ENCODE measurements at places on chromosomes 11 and 22.

DNA sequence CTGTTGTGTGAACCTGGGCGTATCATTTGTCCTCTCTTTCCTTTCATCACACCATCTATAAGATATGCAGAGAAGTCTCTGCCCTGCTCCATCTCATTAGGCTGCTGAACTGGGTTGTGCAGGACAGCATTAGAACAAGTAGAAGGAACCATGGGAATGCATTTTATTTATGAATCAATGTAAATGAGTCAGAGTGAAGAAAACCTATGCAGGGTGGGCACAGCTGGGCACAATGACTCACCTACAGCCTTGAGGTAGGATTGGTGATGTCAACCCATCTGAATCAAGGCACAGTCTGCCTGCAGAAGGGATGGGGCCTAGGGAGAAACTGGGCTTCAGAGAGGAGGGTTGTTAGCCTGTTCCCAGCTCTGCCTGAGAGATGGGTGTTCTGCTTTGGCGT is 123.4 kb downstream of the CSNK2A3 start:
- DNase-seq, result no peak

GRCh38 chr11:2943711-2944118 is 14.5 kb upstream of the PHLDA2 start:
- DNase-seq, result peak; percentile 60

GRCh38 chr11:130522284-130522961 is 74.0 kb downstream of the ADAMTS15 start:
- DNase-seq, result no peak

GRCh38 chr22:37726241-37726887 is 29.5 kb downstream of the TRIOBP start:
- DNase-seq, result peak; percentile 71

- DNase-seq, result no peak
These were observed 1454.7 kb downstream of the FAM181B start for GRCh38 chr11:81278991-81279390.

DNA sequence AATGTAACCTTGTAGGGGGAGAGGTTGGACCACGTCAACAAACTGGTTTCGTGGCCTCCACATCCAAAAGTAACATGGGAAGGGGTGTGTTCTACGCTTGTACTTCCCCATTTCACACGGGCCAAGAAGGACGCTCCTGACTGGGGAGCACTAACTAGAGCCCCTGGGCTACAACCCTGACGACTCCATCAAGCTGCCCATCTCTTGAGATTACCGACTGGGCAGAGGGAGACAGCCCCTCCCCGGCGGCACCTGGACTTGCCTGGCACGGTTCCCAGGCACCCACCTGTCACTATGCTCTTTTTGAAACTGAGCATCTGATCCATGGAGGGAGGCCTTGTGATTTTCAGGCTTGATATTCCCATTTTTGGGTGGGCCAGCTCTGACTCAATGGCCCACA is 68.5 kb downstream of the SHANK2 start:
- DNase-seq, result no peak

DNA sequence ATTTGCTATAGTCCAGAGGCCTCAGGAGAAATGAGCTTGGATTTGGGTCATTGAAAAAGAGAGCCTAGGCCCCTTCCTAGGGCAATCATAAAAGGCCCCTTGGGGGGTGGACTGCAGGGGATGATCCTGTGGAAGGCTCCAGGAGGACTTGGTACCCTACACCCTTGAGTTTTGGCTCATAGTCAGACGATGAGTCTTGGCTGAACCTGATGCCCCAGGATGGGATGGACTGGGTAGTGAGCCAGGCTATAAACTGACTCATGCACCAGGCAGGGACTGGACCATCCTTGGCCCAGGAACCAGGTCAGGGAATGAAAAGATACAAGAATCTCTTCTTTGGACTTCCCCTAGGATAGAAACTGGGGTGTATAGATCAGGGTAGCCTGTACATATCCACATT is 54.2 kb downstream of the NAV2 start:
- DNase-seq, result no peak

DNA sequence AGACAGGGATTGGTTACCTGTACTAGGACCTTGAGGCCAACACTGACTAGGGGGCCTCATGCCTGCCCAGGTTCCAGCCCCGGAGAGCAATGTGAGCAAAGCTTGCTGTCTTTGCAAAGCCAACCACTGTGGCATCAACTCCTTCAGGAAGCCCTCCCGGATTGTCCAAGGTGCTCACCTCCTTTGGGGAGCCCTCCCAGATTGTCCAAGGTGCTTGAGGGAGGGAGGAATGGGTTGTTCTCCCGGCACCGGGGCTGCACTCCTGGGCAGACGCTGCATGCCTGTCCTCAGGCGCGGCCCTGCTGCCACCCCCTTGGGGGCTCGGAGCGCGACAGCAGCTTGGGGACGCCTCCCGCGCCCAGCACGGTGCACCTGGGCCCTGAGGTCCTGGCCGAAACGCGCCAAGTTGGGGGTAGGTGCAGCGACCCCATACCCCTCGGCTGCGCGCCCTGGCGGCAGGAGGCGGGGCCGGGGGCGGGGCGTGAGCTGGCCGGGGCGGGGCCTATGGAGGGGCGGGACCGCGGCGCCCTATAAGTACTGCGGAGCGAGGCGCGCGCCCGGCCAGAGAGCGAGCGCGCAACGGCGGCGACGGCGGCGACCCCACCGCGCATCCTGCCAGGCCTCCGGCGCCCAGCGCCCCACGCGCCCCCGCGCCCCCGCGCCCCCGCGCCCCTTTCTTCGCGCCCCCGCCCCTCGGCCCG is at the start of gene CD81:
TSS of gene CD81 (plus strand) at position 560 of the 701 bp plus-strand sequence. CDS start 240 bp downstream, outside the sequence.
- peak; percentile 85 for DNase-seq

- no peak for DNase-seq
These were observed 53.1 kb upstream of the WNT11 start for GRCh38 chr11:76259299-76259908.

DNA sequence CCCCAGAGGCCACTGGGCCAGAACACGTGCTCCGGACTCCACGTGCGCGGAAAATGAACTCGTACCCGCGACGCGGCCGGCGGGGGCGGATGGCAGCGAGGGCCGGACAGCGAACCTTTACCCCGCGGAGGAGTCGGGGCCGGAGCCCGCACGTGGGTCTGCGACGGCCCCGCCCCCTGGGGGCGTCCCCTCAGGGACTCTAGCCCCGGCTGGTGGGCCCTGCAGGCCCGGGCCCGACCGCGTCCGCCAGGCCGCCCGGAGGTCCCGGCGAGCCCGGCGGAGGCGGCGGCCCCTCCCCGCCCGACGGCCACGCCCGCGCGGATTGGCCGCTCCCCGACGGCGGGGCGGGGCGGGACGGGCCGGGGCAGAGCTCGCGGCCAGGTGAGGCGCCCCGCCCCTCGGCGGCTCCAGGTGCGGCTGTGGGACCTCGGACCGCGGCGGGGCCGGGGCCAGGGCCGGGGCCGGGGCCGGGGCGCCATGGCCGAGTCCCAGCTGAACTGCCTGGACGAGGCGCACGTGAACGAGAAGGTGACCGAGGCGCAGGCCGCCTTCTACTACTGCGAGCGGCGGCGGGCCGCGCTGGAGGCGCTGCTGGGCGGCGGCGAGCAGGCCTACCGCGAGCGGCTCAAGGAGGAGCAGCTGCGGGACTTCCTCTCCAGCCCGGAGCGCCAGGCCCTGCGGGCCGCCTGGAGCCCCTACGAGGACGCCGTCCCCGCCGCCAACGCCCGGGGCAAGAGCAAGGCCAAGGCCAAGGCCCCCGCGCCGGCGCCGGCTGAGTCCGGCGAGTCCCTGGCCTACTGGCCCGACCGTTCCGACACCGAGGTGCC is at the start of gene FAM83F:
TSS of gene FAM83F (plus strand) at position 389 of the 827 bp plus-strand sequence. CDS start at position 478, 89 bp downstream.
- DNase-seq, result peak; percentile 66

DNA sequence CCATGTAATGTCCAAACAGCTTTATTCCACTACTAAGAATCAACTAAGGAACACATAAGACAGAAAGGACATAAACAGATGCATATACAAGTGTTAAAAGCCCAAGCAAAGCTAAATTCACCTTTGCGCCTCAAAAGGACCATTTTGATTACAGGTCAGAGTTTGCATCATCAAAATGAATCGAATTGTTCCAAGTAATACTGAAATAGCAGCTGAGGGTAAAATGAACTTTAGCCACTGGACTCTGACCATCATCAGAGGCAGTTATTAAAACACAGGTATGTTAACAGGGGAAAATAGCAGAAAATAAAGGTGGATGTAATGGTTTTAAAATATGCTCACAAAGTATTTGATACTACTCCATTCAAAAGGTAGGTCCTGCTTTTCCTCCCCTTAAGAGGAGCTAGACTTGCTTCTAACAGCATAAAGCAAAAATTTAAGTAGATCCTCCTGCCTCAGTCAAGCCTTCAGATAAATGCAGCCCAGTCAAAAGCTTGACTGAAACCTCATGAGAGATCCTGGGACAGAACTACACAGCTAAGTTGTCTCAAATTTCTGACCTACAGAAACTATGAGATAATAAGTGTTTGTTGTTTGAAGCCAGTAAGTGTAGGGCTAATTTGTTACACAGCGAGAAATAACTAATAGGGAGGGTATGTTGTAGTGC is 35.4 kb downstream of the RBFOX2 start:
- DNase-seq, result no peak

DNA sequence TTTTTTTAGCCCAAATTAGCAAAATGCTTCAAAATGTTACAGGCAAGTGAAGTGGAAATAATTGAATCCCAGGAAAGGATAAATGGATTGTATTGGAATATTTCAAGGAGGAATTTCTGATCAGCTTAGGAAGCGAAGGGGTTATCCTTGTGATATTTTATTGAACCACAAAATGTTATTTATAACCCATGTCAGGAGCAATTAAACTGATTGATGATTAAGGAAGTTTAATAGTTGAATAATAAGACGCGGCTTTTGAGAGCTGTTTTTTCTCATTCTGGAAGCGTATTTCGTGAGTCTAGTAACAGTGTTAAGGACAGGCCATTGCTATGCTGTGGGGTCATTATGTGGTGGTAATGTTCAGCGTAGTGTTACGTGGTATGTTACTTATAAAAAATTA is 192.3 kb downstream of the TBC1D22A start:
- DNase-seq, result no peak

DNA sequence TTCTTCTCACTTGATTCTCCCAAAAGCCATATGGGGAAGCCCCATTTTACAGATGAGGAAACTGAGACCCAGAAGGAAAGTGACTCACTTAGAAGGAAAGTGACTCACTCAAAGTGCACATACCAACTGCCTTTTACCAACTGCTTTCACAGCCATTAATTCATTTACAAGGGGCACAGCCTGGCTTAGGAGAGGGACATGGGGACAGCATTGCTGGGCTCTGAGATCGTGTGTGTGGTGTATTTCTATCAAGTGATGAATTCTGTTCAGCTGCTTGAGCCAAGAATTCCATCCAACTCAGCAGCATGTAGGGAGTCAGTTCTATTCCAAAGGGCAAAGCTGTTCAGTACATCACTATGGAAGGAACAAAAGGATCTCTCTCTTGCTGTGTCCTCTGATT is 23.5 kb upstream of the PAK1 start:
- DNase-seq, result no peak

GRCh38 chr22:48954781-48955311 is 872.8 kb downstream of the BRD1 start:
- DNase-seq, result no peak

DNA sequence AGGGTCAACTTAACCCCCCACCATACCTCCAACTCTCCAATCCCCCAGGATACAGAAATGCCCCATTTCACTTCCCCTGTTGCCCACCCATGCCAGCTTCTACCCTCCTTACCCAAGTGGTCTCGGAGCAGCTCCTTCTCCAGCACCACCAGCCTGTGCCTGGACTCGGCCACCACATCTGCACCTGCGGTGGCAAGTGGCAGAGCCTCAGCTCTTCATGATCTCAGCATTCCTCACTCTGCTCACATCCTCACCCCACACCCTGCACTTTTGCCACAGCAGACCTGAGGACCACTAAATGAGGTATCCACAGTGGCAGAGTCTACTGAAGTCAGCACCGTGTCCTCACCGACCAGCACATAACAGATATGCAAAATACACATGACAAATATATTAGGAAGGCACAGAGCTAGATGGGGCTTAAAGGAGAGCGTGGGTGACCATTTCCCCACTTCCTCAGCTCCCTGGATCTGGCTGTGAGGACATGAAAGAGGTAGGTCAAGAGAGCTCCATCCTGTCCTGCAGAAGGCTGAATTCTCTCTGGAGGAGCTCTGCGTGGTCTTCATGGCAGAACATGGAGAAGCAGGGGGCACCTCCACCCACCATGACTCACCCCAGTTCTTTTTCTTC is 9.7 kb downstream of the NHERF4 start:
- DNase-seq, result peak; percentile 28

GRCh38 chr22:47423861-47424820 is 661.7 kb downstream of the TBC1D22A start:
- DNase-seq, result no peak

GRCh38 chr11:118975771-118976709 is 4.5 kb downstream of the FOXR1 start:
- no peak for DNase-seq

DNA sequence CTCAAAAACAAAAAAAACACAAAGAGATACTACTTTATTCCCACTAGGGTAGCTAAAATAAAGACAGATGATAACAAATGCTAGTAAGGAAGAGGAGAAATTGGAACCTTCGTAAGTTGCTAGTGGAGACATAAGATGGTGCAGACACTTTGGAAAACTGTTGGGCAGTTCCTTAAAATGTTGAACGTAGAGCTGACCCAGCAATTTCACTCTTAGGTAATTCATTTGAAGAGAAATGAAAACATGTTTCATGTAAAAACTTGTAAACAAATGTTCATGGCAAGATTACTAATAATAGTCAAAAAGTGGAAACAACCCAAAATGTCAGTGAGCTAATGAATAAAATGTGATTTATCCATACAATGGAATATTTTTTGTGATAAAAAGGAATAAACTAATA is 29.2 kb upstream of the ACAT1 start:
- DNase-seq, result peak; percentile 5

GRCh38 chr11:3021125-3021524 is 29.0 kb upstream of the NAP1L4 start:
- DNase-seq, result peak; percentile 9

DNA sequence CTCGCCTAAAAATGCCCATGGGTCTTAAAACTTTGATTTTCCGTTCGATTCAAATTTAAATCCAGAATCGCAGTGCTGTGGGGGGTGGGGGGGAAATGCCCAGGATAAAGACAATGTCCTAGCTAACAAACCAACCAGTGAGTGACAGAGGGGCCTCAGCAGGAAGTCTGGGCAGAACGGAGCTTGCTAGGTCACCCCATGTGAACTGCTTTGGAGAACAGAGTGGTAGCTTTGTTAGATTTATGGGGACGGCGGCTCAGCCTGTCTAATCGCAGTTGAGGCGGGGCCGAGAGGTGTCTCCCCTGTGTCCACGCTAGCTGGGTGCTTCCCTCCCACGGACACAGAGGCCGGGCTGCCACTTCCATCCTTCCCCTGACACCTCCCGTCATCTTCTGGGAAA is 243.9 kb downstream of the CTTN start:
- DNase-seq, result no peak

DNA sequence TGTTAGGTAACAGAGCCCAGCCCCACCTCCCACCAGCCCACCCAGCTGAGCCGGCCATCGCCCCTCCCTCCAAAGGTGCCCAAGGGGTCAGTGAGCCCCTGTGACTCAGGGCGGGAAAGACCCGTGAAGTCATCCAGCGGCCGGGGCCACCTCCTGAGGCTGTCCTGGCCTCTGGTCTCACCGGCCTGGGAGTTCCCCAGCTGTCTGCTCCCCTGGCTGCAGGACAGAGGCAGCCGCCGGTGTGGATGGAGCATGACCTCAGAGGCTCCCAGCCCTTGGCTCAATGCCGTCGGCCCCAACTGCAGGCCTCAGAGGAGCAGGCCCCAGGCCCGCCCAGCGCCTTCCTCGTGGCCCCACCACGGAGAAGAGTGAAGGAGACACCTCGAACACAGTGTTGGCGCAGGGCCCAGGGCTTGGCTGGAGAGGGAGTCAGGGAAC is 28.7 kb downstream of the RPL3 start:
- no peak for DNase-seq

- DNase-seq, result no peak
These were observed 619 bp downstream of the LRRC75B start for GRCh38 chr22:24592058-24592850.
